ENCODE measurements at places on chromosomes 12 and 14. TPM values are rescaled to one million over a fixed set of nuclear protein-coding genes. Genes with fewer than 3 reads are reported as not detected.
A peak's percentile ranks its signal among the peaks of the same experiment; 100 is the strongest.

- no peak overlapping the region for H3K27ac ChIP-seq
- H3K36me3 ChIP-seq, result peaks cover 7% of the 10 kb centered on the region
- no peaks in the 10 kb centered on the region for H3K27me3 ChIP-seq
- H3K4me1 ChIP-seq, result peaks cover 11% of the 10 kb centered on the region
- H3K4me3 ChIP-seq, result no peak overlapping the region
These were observed 39.9 kb downstream of the SOX5 start for GRCh38 chr12:23909551-23909950.

DNA sequence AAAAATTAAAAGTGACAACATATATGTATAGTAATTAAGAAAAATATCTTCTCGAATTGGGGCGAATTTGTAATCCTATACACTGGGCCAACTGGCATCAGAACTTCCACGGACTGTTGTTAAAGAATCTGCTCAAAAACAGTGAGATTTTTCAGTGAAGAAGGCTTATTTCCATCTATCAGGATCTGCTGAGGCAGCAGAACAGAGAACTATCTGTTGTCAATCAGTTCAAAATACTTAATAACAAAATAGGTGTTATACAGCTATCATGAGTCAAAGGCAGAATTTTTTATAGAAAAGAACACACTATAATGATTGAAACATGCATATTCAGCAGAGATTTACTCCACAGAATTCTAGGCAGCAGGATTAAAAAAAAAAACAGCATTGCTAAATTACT is 41.9 kb downstream of the IFNG-AS1 start:
- no peak for DNase-seq
- no peak overlapping the region for H3K4me3 ChIP-seq
- no peaks in the 10 kb centered on the region for H3K36me3 ChIP-seq
- H3K4me1 ChIP-seq, result no peaks in the 10 kb centered on the region

DNA sequence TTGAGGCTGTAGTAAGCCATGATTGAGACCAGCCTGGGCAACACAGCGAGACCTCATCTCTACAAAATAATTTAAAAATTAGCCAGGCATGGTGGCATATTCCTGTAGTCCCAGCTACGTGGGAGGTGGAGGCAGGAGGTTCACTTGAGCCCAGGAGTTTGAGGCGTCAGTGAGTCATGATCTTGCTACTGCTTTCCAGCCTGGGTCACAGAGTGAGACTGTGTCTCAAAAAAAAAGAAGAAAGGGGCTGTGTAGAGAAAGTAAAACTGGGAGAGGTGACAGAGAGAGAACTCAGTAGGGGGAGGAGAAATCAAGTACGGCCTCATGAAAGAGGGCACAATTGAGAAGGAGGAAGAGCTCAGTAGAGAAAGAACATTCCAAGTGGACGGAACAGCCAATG is 12.4 kb downstream of the TECPR2 start:
- no peaks in the 10 kb centered on the region for H3K27me3 ChIP-seq
- no peaks in the 10 kb centered on the region for H3K4me1 ChIP-seq
- no peak for DNase-seq
- H3K27ac ChIP-seq, result no peak overlapping the region
- no peak overlapping the region for H3K4me3 ChIP-seq

DNA sequence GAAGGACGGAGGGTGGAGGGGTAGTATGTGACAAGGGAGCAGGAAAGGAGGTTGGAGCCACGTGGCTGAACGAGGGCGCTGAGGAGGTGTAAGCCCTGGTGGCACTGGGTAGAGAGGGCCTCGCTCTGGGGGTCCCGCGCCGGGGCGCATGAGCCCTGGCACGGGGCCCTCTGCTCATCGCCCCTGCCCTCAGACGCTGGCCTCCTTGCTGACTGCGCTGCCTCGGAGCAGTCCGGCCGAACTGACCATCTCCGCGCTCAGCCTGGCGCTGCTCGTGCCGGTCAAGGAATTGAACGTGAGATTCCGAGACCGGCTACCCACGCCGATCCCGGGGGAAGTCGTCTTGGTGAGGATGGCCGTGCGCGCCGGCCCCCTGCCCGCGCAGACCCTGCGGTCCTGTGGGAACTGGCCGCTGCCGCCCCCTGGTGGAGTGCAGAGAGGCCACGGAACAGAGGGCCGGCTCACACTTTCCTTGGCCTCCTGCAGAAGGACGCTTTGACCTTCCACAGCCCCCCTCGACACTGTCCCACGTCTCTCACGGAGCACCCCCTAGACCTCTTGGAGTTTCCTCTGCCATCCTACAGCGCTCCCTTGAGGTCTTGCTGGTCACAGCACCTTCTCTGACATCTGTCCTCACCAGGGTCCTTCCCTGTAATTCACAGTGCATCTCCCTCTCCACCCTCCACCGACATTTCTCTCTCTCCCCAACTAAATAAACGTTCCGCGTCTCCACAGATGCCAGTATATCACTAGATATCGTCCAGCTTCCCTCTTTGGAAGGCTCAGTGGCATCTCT is 10.5 kb downstream of the ARHGEF25 start:
- H3K27me3 ChIP-seq, result peaks cover 100% of the 10 kb centered on the region
- peaks cover 5% of the 10 kb centered on the region for H3K36me3 ChIP-seq
- peak overlapping the region; percentile 66 for H3K4me3 ChIP-seq
- peak; percentile 67 for DNase-seq
- H3K27ac ChIP-seq, result no peak overlapping the region

GRCh38 chr14:75182821-75183220 is 6.4 kb upstream of the TMED10 start:
- no peak overlapping the region for H3K27ac ChIP-seq
- H3K27me3 ChIP-seq, result peaks cover 16% of the 10 kb centered on the region
- no peak overlapping the region for H3K4me3 ChIP-seq
- DNase-seq, result no peak
- H3K4me1 ChIP-seq, result peaks cover 8% of the 10 kb centered on the region

DNA sequence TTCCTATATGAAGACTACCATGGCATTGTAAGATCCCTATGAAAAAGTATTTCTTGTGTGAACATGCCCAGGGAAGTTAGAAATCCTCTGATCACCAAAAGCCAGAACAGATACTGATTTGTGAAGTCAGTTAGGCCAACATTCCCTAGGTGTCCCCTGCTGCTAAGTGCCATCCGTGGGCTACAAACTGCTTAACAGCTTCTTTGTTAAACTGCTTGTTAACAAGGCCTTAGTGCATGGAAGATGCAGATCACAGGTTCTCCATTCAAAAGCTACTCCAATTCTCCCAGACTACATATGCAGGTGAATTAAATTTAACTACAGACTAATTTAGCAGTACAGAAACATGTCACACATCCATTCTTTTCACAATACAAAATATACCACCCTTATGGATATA is 108.2 kb downstream of the PRICKLE1 start:
- peaks cover 2% of the 10 kb centered on the region for H3K36me3 ChIP-seq
- H3K27ac ChIP-seq, result peak overlapping the region; percentile 99
- H3K27me3 ChIP-seq, result no peaks in the 10 kb centered on the region
- peak overlapping the region; percentile 89 for H3K4me3 ChIP-seq
- peaks cover 44% of the 10 kb centered on the region for H3K4me1 ChIP-seq
- no peak for DNase-seq

DNA sequence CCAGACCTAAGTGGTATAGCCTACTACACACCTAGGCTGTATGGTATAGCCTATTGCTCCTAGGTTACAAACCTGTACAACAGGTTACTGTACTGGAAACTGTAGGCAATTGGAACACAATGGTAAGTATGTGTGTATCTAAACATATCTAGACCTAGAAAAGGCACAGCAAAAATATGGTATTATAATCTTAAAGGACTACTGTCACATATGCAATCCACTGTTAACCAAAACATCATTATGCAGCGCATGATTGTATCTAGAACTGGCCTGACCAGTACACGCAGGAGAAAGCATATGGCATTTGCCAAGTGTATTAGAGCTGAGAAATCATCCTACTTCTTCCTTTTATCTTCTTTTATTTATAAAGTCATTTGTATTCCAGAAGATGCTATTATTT is 75.5 kb downstream of the SLC8A3 start:
- H3K27me3 ChIP-seq, result peaks cover 21% of the 10 kb centered on the region
- H3K36me3 ChIP-seq, result no peaks in the 10 kb centered on the region
- no peaks in the 10 kb centered on the region for H3K4me1 ChIP-seq
- no peak overlapping the region for H3K4me3 ChIP-seq
- H3K27ac ChIP-seq, result no peak overlapping the region

GRCh38 chr14:75821831-75822521 is 159.8 kb downstream of the TGFB3 start:
- H3K27me3 ChIP-seq, result no peaks in the 10 kb centered on the region
- no peak overlapping the region for H3K4me3 ChIP-seq
- peak overlapping the region; percentile 23 for H3K27ac ChIP-seq
- H3K4me1 ChIP-seq, result peaks cover 21% of the 10 kb centered on the region
- no peak for DNase-seq

GRCh38 chr14:77541905-77542304 is 43.3 kb upstream of the ISM2 start:
- DNase-seq, result no peak
- H3K27me3 ChIP-seq, result no peaks in the 10 kb centered on the region
- H3K36me3 ChIP-seq, result peaks cover 8% of the 10 kb centered on the region
- H3K4me3 ChIP-seq, result no peak overlapping the region
- H3K27ac ChIP-seq, result no peak overlapping the region

- DNase-seq, result no peak
- H3K27me3 ChIP-seq, result no peaks in the 10 kb centered on the region
- no peaks in the 10 kb centered on the region for H3K4me1 ChIP-seq
- H3K4me3 ChIP-seq, result no peak overlapping the region
- no peak overlapping the region for H3K27ac ChIP-seq
- peaks cover 20% of the 10 kb centered on the region for H3K36me3 ChIP-seq
These were observed 11.1 kb downstream of the TTC5 start for GRCh38 chr14:20294636-20295035.

DNA sequence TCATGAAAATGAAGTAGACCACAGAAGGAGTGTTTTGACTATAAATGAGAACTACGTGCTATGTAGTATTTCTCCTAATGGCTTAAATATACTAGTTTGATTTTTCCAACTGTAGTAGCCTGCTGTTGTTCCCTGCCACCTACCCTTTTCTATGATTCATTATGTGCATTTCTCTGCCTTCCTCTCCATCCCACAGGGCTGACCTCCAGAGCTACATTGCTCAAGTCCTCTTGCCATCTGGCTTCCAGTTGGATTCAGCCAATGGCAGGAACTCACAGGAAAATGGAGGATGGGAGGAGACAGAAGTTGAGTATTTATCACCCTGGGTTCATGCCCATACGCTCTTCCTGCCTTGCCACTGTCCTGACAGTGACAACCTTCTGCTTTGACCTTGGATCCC is 515.3 kb downstream of the SOX5 start:
- H3K27me3 ChIP-seq, result no peaks in the 10 kb centered on the region
- no peak overlapping the region for H3K4me3 ChIP-seq
- no peaks in the 10 kb centered on the region for H3K36me3 ChIP-seq
- no peak overlapping the region for H3K27ac ChIP-seq
- DNase-seq, result no peak

TAS2R42 gene
- not detected for total RNA-seq

TRIM9 gene
- total RNA-seq, result 1.7 TPM

DNA sequence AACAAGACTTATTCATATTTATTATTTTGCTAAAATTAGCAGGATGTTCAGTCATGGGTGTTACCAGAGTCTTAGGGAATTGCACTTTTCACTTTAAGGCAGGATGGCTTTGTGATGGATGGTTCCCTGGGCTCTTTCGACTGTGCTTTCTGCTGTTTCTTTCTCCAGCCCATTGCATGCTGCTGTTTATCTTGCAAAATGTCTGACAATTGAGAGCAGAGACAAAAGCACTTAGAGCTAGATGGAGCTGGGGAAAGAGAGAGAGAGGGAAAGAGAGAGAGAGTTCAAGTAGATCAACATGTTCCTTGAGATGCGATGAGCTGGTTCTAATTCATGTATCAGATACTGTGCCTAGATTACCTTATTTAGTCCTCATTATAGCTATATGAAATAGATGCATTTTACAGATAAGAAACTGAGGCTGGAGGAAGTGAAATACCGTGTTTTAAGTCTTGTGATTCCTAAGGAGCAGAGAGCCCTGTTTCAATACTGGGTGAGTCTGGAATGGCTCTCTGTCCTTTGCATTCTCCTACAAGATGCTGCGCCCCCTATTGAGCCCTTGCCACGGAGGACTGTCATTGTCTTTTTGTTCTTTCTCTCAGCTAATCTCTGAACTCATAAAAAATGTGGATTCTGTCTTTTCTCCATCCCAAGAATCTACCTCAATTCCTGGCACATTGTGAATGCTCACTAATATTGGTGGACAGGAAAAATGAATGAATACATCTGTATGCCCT is 227.9 kb downstream of the ALG10B start:
- no peaks in the 10 kb centered on the region for H3K27me3 ChIP-seq
- no peaks in the 10 kb centered on the region for H3K36me3 ChIP-seq
- no peak overlapping the region for H3K4me3 ChIP-seq
- no peak for DNase-seq
- H3K4me1 ChIP-seq, result peaks cover 9% of the 10 kb centered on the region

DNA sequence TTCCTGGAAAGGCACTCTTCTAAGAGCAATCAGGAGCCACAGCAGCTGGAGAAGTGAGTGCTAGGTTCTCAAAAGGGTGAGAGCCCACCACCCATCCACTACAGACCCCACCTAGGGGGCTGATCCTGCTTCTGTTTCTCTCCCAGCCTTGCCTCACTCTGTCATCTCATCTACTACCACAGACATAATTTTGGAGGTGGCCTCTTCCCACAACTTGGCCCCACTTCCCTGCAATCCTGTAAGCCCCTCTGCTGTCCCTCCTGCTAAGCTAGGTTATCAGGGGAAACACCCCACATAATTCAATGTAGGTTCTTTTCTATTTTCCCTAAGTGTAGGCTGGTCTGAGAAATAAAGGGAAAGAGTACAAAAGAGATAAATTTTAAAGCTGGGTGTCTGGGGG is 16.5 kb downstream of the KRT76 start:
- no peak overlapping the region for H3K4me3 ChIP-seq
- H3K27me3 ChIP-seq, result peaks cover 25% of the 10 kb centered on the region
- no peaks in the 10 kb centered on the region for H3K36me3 ChIP-seq
- no peak for DNase-seq
- peak overlapping the region; percentile 45 for H3K27ac ChIP-seq

GRCh38 chr14:71883094-71883493 is 49.1 kb upstream of the RGS6 start:
- H3K36me3 ChIP-seq, result peaks cover 4% of the 10 kb centered on the region
- H3K4me1 ChIP-seq, result no peaks in the 10 kb centered on the region
- no peak overlapping the region for H3K27ac ChIP-seq

- no peak for DNase-seq
- no peaks in the 10 kb centered on the region for H3K27me3 ChIP-seq
- no peaks in the 10 kb centered on the region for H3K36me3 ChIP-seq
- H3K4me1 ChIP-seq, result peaks cover 17% of the 10 kb centered on the region
These were observed 1888.1 kb upstream of the SEL1L start for GRCh38 chr14:83421711-83422110.

GRCh38 chr14:39247256-39247655 is 13.5 kb downstream of the MIA2 start:
- DNase-seq, result no peak
- no peaks in the 10 kb centered on the region for H3K4me1 ChIP-seq
- H3K27ac ChIP-seq, result no peak overlapping the region
- no peak overlapping the region for H3K4me3 ChIP-seq
- no peaks in the 10 kb centered on the region for H3K36me3 ChIP-seq

DNA sequence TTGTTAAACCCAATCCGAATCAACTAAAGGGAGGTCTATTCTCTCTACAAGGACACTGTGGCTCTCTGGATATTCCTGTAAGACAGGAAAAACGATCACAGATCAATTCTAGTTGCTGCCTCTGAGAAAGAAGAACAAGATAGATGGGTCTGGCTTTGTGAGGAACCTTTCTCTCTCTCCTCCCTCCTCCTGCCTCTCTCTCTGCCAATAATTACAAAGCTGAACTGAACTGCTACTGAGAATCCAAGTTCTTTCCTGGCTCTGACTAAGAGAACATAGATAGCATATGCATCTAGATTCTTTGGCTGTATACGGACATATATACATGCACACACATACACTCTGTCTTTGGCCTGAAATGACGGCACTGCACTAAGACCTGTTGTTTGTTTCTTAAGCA is 27.6 kb downstream of the ETV6 start:
- H3K27me3 ChIP-seq, result no peaks in the 10 kb centered on the region
- H3K4me1 ChIP-seq, result peaks cover 29% of the 10 kb centered on the region
- peaks cover under 1% of the 10 kb centered on the region for H3K36me3 ChIP-seq
- H3K27ac ChIP-seq, result peak overlapping the region; percentile 31

All from progenitor cell of endocrine pancreas (in vitro differentiated cells).